MM.1S (cell line): ENCODE measurements at places on chromosomes 6 and 20.

- DNase-seq, result no peak
These were observed 118.1 kb downstream of the MYB start for GRCh38 chr6:135299256-135299655.

DNA sequence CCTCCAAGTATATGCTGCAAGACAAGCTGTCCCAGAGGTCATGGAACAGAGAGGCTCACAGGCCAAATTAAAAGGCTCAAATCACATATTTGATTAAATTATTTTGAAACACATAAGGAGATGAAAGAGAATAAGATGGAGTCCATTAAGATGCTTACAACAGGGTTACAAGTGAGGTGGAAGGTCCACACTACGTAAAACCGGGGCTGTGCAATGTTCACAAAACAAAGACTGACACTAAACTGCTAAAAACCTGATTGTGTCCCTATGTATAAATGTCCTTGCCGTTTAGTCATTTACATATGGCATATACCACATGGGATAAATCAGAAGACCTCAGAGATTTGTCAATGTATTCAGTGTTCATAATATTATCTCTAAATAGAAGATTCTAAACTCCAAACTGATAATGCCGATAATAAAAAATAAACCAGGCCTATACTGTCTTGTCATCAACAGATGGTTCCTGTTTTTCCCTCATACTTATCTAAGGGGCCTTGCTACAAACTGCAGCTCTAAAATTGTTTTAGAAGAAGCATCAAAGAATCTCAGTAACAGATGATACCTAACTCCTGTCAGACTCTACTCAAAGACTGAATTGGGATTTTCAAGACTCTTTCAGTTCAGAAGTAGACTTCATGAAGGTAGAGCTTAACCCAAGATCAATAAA lies 51.8 kb upstream of the RIPOR2 start:
- DNase-seq, result no peak

GRCh38 chr20:25030649-25031207 lies 27.2 kb downstream of the ACSS1 start:
- DNase-seq, result no peak

DNA sequence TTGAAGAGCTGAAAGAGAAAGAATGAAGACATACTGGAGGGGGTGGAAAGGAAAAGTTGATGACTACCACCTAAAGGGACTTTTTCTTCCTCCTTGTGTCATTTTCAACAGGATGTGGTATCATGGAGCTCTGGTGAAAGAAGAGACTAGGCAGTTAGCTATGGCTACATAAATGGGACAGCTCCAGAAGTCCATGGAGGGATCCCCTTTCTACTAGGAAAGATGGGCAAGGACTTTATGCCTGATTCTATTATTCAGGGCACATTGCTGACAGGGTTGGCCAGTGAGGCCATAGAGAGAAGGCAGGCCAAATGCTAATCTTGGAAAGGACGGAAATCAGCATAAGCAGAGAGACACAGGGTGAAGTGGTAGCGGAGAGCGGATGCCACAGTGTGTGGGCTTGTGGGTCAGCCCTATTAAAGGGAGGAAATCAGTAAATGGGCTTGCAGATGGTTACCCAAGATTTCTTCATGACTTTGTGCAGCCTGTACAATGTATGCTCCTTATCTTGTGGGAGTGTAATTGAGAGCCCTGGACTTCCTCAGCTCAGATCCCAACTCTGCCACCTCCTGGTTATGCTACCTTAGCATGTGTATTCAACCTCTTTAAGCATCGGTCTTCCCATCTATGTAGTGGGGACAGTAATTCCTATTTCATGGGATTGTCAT lies 77.4 kb upstream of the TMEM170B start:
- DNase-seq, result peak; percentile 35

DNA sequence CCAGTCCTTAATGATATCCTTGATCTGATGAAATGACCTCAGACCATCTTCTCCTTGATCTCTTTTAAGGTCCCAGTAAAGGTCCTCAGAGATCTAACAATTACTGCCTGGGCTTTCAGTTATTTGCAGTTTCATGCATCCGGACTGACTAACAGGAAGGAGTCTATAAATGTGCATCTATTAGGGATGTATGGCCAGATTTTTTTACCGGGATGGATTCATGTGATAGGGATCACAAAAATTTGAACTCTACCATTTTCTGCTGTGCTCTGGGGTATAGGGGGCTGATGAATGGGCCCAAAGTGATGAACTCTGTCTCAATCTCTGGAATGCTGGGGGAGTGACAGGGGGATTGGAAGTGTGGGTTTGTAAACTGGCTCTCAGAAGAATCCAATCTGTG lies 36.2 kb upstream of the SCUBE3 start:
- no peak for DNase-seq

GRCh38 chr6:35084041-35084491 lies 57.1 kb downstream of the TCP11 start:
- no peak for DNase-seq

DNA sequence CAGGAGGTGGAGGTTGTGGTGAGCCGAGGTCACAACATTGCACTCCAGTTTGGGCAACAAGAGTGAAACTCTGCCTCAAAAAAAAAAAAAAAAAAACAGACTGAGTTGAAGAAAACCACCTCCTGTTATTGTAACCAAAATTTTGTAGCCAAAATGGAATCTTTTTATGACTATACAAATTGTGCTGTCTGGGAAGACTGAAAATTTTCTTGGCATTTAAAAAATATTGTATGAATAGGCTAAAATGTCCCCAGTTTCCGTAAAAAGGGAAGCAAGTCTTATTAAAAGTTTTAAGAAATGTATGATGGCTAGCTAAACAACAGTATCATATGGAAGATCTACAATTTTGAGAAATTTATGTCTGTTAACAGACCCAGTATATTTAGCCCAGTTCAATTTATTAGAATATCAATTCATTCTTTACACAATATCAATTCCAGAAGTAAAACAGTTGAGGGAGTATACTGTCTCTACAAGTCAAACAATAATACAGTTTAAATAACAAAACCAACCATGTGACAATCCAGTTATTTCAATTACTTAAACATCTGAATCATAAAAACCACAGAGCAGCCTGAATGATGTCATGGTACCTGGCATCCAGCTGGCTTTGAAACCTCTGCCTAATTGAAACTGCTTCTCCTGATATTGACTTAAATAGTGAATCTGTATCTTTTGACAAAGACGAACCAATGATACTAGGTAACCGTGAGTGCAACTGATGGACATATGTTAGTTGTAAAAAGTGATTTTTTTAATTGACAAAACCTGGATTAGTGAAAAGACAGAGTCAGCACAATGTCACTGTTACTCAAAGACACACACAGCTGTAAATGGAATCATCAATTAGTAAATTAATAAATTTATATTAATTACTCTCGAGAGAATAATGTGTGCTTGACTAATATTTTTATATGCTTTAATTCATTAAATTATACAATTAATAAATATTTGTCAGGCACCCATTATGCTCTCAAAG lies 166.6 kb upstream of the MARCKS start:
- peak; percentile 62 for DNase-seq

DNA sequence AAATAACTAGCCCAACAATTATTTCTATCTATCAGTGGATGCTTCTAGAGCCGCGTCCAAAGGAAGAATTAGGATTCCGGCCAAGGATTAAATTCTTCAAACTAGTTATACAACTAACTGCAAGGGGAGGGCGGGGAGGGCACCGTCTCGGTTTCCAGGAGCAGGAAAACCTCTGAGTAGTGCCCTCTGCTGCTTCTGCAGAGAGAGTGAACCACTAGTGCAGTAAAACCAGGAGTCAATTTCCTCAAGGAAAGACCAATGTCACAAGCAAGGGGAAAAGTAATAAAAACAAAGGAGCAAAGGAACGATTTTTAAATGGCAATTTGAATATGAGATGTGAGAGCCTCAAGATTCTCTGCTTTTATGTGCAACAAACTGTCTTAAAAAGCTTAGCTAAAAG lies 16.5 kb upstream of the UBE2J1 start:
- DNase-seq, result peak; percentile 42

DNA sequence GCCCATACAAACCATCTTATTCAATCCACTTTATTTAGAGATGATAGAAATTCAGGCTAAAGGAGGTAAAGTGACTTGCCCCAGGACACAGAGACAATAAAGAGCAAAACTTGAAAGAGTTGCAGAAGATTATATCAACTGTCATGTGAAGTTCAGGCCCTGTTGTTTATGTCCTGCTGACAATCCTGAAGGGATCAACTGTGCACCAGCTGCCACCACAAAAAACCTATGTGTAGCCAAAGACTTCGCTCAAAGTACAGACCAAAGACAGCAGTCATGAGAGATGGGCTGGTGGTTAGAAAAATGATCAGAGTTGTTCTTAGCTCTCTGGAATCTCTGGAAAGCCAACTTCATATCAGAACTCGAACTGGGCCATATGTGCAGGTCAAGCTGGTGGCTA lies 16.0 kb upstream of the CITED2 start:
- no peak for DNase-seq

GRCh38 chr6:45365036-45365435 lies 12.7 kb downstream of the SUPT3H start:
- no peak for DNase-seq

GRCh38 chr6:71410164-71410566 lies 121.6 kb downstream of the OGFRL1 start:
- DNase-seq, result peak; percentile 53

GRCh38 chr6:110337486-110337885 lies 20.7 kb downstream of the METTL24 start:
- no peak for DNase-seq

DNA sequence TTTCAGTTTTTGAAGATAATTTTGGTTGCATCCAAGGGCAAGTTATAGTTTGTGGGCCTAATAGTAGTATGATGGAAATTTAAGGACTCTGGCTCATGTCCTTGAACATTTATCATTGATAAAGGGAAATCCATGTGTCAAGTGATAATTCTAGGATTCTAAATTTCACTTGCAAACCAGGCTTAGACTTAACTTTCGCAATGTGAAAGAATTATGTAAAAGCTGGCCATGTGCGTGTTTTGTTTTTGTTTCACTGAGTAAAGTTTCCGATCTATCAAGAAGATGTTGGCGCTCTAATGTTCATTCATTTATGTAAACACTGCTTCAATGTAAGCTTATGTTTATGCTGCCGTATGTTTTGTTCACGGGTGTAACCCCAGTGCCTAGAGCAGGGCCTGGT lies 302.0 kb downstream of the SOX4 start:
- DNase-seq, result no peak

DNA sequence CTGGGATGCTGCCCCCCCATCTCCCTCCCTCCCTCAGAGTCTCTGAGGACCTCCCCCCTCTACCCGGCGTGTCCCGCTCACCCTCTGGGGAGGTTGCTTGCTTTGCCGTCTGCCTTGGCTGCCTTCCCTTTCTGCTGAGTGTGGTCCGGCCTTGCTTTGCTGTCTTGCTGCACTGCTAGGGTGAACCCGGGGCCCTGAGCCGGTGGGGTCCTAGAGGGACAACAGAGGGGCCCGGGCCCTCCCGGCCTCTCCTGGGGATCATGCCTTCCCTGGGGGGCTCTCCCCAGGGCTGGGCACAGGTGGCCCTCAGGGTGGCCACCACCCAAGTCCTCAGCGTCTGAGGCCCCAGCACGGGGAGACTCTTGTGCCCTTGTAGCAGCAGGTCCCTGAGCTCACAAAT lies 19.3 kb downstream of the SLCO4A1 start:
- DNase-seq, result no peak

DNA sequence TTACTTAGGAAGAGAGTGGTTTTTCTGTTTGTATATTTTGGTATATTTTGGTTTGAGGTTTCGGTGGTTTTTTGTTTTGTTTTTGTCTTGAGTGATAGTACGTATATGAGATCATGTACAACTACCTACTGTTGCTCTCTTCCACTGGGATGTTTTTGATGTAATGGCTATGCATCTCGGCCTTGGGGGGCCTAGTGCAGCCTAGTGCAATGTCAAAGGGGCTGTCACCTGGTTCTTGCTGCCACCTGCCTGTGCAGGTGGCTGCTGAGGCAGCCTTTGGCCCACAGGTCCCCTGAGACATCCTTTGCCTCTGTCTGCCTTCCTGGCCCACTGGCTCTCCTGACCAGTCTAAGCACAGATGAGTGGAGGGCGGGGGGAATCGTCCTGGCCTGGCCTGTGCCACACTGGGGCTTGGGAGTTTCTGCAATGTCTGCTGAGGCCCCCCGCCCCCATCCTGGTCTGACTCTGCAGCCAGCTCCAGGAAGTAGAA lies 546.6 kb downstream of the CD83 start:
- DNase-seq, result peak; percentile 83

DNA sequence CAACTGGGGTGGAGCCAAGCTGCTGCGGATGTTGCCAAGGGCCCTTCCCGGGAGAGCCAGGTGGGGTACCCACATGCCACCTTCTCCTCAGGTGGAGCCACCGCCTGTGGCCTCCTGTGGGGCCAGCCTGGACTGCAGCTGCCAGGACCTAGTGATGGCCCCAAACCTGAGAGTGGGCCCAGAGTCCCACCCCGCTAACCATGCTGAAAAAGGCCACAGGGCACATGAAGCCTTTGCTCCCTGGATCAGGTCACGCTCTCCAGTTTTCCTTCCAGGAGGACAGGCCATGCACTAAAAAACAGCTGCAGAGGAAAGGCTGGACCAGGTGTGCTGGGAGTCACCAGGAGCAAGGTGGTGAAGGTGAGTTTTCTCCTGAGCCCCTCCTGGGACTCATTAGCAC lies 73.9 kb upstream of the SLC22A16 start:
- DNase-seq, result no peak

- DNase-seq, result no peak
These were observed 290.0 kb upstream of the JAG1 start for GRCh38 chr20:10963717-10964266.

GRCh38 chr6:122984393-122984792 lies 11.6 kb upstream of the CLVS2 start:
- no peak for DNase-seq
